ENCODE measurements at places on chromosomes 2 and 18. TPM values are rescaled to one million over a fixed set of nuclear protein-coding genes. Genes with fewer than 3 reads are reported as not detected.

DNA sequence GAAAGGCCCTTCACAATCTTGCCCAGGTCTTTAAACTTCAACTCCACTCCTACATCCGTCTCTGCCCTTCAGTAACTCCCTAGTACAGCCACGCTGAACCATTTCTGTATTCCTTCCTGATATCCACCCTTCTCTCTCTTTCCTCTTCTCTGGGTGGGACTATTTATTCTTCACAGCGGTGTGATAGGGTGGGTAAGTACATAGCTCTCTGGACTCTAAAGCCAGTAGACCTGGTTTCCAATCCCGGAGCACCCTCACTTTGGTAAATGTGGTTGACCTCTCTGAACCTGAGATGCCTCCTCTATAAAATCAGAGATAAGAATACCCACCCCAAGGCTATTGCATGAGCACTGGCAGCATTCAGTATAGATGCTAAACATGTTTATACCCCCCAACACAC lies 86.7 kb downstream of the ATL2 start:
- DNase-seq, result no peak

The APLF gene
- total RNA-seq, result 6.4 TPM

- DNase-seq, result no peak
Measured at GRCh38 chr2:160917850-160918249, 242.4 kb upstream of the TANK start.

The SKOR2 gene
- total RNA-seq, result not detected

The HOXD13 gene
- total RNA-seq, result not detected

GRCh38 chr2:69380072-69380917 lies 6.7 kb downstream of the GFPT1 start:
- DNase-seq, result no peak

The HOXD4 gene
- total RNA-seq, result 5.5 TPM

DNA sequence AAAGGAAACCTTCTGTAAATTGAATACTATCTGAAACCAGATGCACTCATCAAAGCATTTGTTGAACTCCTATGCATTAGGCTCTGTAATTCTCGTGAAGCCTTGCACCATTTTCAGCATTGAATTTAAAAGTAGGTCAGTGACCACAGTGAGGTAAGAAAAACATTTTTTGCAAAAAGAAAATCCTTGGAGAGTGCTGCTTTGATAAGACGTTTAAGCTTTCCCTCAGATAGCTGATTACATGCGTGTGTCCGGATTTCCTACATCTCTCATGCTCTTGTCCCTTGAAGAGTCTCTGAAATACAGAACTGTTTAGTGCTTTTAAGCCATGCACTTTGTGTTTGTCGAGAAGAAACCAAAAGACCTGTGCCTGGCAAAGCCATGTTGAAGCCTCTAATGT lies 113.6 kb downstream of the FMNL2 start:
- no peak for DNase-seq

- no peak for DNase-seq
Measured at GRCh38 chr2:3044587-3045317, 332.9 kb downstream of the EIPR1 start.

The SMYD5 gene
- 20.7 TPM for total RNA-seq

The NCKAP5 gene
- total RNA-seq, result 28.7 TPM

DNA sequence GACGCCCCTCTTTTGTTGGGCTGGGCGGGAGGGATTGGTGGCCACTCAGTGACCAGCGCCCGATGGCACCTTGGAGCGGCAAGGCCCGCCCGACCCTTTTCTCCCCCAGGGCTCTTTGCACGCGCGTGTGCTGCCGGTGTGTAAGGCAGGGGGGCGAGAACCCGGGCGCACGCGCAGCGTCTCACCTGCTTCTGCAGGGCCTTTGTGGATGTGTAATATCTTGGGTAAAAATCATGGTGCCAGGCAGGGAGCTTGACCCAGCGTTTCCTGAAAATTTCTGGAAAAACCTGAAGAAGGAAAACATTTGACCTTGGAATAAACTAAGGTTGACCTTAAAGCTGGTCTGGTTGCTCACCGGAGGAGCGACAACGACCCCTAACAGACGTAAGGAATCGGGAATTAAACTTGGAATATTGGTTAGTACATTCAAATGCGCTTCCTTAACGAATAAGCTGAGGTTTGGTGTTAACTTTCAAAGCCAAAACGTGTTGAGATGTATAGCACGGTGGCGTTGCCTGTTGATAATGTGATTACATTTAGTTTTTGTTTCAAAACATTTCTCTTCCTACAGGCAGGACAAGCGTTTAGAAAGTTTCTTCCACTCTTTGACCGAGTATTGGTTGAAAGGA lies 438 bp downstream of the HSPE1 start:
- DNase-seq, result peak; percentile 46

GRCh38 chr2:149732001-149732685 lies 144.6 kb upstream of the MMADHC start:
- DNase-seq, result peak; percentile 91

- no peak for DNase-seq
Measured at GRCh38 chr2:165776796-165777195, 17.3 kb downstream of the GALNT3 start.

DNA sequence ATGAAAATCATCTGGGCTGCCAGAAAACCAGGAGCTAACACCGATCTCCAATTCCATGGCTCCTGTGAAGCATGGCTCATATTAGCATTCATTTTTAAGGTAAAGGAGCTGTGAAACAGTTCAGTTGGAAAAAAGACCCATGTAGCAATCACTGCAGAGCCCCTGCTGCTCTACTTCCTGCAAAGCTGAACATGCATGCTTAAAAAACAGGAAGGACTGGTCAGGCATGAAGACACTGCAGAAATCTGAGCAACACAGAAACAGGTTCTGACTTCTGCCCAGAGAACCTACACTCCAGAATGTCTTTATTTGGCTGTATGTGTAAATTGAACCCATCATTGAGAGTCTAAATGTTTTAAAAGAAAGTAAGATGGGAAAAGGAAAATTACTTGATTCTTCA lies 950.6 kb downstream of the DCDC2C start:
- no peak for DNase-seq

DNA sequence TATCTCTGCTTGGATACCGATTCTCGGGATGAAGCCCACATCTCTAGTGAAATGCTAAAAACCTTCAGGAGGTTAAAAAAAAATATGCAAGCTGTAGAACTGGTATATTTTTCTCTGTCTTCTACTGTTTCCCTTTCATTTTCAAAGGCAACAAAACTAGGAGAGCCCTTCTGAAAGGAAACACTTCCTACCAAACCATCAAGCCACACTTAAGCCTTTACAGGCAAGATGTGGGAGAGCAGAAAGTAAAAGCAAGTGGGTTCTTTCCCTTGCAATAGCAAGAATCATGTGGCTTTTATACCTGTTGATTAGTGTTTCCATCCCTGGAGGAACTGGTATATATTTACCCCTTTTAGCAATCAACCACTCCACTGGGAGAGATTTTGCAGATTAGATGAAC lies 147.9 kb upstream of the ACAA2 start:
- DNase-seq, result no peak

DNA sequence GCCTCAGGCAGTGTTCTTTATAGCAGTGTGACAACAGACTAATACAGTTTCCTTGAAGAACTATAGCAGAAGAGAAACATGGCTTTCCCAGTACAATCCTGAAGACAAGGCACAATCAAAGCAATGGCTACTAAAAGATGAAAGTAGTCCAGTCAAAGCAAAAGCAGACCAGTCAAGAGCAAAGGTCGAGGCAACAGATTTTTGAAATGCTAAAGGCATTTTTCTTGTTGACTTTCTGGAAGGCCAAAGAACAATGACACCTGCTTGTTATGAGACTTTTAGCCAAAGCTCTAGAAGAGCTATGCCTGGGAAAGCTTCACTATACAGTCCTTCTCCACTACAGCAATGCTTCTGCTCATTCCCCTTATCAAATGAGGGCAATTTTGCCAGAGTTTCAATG lies 269.9 kb downstream of the EXOC6B start:
- no peak for DNase-seq

The PRSS56 gene
- not detected for total RNA-seq

The PKDCC gene
- 8.2 TPM for total RNA-seq

GRCh38 chr2:38444247-38444646 lies 67.2 kb upstream of the ATL2 start:
- DNase-seq, result peak; percentile 40

- DNase-seq, result no peak
Measured at GRCh38 chr2:174599310-174599921, 1.8 kb upstream of the WIPF1 start.

The KCNS3 gene
- 7.4 TPM for total RNA-seq

- no peak for DNase-seq
Measured at GRCh38 chr2:81483254-81483653, 1178.7 kb upstream of the LRRTM1 start.

The ITGB6 gene
- not detected for total RNA-seq

The SMAD7 gene
- 32.9 TPM for total RNA-seq

DNA sequence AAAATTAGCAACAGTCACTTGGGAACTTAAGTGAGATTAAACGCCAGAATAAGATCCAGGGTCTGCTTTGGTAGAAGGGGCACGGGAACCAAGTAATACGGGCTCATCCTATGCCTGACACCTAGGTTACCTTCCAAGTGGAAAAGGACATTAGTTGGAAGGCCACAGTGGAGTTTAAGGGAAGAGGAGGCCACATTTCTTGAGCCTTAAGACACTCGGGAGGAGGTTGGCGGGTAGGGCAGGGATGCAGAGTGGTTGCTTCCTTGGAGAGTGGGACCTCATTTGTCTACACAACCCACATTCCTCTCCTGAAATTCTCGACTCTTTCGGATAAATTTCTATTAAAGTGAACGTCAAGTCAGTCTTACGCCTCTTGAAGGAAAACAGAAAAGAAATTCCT lies 510 bp upstream of the DNAH6 start:
- no peak for DNase-seq

DNA sequence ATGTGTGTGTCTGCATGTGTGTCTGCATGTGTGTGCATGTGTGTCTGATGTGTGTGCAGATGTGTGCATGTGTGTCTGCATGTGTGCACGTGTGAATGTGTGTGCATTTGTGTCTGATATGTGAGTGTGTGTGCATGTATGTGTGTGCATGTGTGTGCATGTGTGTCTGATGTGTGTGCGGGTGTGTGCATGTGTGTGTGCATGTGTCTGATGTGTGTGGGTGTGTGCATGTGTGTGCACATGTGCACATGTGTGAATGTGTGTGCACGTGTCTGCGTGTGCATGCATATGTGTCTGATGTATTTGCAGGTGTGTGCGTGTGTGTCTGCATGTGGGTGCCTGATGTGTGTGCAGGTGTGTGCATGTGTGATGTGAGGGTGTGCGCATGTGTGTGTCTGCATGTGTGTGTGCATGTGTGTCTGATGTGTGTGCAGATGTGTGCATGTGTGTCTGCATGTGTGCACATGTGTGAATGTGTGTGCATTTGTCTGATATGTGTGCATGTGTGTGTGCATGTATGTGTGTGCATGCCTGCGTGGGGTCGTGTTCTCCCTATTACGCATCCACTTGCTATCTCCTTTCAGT lies 470.1 kb upstream of the HS6ST1 start:
- no peak for DNase-seq

DNA sequence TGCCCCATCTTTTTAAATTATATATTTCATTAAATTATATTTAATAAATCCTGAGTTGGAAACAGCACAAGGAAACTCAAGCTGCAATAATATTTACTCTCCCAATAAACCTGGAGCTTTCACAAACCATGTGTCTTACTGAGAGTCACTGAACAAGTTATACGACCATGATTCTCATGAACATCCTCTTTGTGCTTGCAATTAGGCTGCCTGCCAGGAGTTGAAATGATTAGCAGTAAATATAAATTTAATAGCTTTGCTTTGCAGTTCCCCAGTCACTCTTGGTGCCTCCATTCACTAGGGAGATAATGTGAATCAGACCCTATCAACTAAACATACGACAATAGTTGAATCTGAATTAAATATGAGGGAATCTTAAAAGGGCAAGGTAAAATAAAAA lies 905.1 kb downstream of the NRXN1 start:
- DNase-seq, result no peak

DNA sequence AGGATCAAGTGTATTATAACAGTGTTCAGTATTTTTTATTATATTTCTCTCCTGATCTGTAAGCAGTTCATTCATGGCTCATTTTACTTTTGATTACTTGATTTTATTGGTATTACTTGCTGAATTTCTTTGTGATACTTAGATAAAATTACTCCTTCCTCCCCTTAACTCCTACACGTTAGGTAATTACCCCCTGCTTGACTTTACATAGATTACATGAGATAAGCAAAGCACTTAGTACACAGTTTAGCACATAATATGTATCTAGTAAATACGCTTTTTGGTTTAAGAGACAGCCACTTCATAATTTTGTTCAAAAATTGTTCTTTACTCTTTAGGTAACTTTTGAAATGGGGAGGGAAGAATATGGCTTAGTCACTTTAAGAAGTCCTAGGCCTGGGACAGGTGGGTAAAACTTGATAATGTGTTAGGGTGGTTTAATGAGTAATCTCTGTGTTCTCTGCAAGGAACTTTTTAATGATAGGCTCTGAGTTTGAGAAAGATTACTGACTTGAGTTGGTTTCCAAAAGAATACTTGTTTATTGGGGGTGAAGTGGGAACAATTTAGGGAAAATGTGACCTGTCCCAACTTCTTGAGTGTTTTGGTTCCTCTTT lies 80.9 kb downstream of the NCOA1 start:
- DNase-seq, result no peak

GRCh38 chr2:118481299-118481698 lies 366.1 kb downstream of the EN1 start:
- DNase-seq, result no peak

The SLC19A3 gene
- total RNA-seq, result under 0.01 TPM

The ABCA12 gene
- total RNA-seq, result not detected

The IL1RL2 gene
- total RNA-seq, result 0.32 TPM

Data from fibroblast of villous mesenchyme (primary cell).